ENCODE measurements at places on chromosomes 7 and 10.
A peak's percentile ranks its signal among the peaks of the same experiment; 100 is the strongest.

- DNase-seq, result no peak
Measured at GRCh38 chr10:110959379-110960332, 40.3 kb downstream of the SHOC2 start.

DNA sequence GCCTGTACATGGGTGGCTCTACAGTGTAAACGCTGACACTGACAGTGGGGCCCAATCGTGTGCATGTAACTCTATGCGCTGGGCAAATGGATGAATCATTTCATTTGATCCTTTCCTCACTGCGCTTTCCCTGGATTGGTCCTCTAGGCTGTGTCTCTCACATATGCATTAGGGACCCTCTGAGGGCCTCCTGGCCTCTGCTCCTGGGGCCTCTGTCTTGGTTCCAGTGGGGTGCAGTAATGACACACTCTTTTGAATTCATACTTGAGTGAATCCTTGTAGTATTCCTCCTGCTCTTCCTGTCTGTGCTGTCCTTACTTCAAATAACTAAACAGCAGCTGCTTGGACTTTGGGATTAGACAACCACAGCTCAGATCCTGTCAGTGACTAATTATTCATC, 176.5 kb upstream of the ADO start:
- DNase-seq, result no peak

- DNase-seq, result no peak
Measured at GRCh38 chr7:140446467-140446866, 32.8 kb downstream of the MKRN1 start.

- DNase-seq, result no peak
Measured at GRCh38 chr7:76206633-76207032, 4.9 kb downstream of the SRRM3 start.

DNA sequence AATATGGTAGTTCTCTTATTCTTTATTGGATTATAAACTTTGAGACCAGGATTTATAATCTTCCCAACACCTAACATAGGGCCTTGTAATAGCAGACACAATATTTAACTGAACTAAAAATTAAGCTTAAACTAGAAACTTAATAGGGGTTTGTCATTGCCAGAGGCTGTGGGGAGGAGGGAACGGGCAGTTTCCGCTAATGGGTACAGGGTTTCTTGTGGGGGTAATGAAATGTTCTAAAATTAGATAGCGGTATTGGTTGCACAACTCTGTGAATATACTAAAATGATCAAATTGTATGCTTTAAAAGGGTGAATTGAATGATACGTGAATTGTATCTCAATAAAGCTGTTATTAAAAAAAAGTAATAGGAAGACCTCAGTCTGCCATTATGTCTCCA, 45.4 kb downstream of the NT5C2 start:
- no peak for DNase-seq

GRCh38 chr7:44189286-44189992, at the start of gene GCK:
Gene GCK, minus strand, starts transcription at chr7:44189439. Its CDS starts 486 bp downstream, at chr7:44188953.
- DNase-seq, result no peak

DNA sequence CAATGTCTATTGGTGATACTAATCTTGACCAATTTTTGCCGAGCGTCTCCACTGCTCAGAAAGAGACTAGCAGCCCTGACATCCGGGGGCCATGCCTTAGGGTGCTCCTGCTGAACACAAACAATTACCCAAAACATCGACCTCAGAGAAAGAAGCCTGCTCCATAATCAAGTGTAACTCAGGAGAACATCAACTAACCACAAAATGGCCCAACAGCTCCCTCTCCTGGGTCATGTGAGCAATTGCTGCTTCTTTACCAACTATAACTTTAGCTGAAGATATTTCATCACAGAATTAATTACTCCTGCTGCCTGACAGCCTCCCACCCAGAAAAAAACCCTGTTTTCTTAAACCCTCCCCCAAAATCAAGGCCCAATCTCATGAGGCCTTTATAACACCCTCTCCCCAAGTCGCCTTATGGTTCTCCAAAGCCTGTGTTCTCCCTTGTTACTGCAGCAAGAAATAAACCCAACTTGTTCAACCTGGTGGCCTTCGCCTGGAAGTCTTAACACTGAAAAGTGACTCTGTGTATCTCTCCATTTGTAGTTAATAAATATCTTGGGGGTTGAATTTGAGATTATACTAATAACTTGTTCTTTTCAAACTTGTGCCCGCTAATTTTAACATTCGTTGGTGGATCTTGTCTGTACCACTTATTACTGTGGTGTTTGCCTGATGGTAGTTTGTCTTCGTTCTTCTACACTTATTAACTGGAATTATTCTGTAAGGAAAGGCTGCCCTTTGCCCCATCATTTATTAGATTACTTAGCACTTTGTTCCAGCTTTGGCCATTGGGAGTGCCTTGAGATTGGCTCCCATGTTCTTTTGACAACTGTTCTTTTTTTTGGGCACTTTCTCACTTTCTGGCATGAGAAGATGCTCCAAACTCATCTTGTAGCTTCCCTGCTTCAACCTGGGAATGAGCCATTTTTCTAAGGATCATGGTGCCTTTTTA, 21.2 kb upstream of the RAMP3 start:
- DNase-seq, result peak; percentile 92

DNA sequence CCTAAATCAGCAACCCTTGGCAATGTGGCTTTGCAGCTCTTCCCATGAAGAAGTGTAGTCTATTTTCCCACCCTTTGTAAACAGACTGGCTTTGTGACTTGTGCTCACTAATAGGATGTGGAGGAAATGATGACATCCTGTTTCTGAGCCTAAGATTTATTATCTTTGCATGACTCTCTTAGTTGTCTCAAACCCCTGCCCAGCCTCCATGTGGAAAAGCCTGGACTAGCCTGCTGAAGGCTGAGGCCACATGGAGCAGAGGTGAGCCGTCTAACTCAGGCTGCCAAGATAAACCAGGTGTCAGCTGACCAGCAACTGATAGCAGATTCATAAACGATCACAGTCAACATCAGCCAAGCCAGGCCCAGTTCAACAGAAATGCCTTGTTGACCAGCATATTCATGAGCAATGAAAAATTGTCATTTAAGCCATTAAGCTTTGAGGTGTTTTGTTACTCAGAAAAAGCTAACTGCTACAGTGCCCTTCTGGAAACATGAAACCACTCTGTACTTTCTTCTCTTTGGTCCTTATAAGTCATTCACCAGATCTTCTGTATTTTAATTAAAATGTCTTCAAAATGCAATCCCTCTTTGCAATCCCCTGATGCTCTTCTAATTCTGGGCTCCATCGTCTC, 586.3 kb upstream of the ANKRD30A start:
- DNase-seq, result no peak

DNA sequence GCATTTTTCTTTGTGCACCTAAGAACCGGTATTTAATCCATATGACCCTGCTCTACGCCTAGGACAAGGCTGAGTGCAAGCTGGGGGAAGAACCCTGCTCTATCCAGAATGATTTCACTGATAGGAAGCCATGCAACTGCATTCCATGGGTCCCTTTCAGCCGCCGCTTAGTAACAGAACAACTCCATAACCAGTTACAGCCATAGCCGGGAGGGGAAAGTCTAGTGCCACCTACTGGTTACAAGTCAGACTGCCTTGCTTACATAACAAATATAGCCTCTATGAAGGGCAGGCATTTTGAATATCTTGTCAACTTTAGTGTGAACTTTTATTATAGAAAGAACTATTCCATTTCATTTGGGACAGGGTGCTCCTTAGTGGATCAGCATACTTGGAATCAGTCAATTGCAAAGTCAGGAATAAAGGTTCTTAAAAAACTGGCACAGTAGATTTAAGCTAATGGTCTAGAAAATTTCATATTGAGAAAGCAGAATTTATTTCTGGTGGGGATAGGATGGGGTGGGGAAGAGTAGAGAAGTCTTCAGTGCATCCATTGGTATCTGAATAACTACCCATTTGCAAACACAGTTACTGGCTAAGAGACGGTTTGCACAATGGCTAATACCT, 521.7 kb downstream of the ADRA2A start:
- peak; percentile 74 for DNase-seq

GRCh38 chr7:1395211-1396070, 63.8 kb downstream of the MICALL2 start:
- DNase-seq, result no peak

DNA sequence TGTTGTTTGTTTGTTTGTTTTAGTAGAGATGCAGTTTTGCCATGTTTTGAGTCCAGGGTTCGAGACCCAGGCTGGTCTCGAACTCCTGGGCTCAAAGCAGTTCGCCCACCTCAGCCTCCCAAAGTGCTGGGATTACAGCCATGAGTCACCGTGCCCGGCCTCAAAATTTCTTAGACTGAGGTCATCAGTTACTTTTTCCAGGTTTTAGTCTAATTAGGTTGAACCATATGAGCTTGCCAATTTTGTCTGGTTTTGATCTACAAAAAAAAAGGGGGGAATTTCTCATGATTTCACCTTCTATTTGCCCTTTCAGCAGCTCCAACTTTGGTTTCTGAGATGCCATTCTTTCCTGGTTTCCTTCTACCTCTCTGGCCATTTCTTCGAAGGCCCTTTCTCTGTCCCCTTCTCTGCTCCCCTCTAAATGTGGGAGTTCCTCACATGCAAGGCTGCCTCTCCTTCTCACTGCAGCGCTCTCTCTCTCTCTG, 5.5 kb downstream of the CUEDC2 start:
- DNase-seq, result no peak

GRCh38 chr10:23094786-23095403, 484 bp upstream of the MSRB2 start:
- no peak for DNase-seq

DNA sequence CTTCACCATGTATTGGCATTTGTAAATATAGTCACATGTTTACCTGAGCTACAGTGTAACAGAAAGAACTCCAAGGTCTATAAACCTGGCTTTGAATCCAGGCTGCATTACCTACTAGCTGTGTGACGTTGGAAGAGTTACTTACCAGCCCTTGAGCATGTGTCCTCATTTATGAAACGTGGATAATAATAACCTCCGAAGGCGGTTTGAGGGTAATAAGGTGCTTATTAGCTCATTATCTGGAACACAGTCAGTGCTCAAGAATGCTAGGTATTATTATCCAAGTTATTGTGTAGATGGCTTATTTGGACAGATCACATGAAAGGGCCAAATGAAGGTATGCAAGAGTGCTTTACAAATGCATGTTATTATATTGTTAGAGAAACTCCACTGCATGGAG, 64.9 kb downstream of the SEC23IP start:
- DNase-seq, result no peak

DNA sequence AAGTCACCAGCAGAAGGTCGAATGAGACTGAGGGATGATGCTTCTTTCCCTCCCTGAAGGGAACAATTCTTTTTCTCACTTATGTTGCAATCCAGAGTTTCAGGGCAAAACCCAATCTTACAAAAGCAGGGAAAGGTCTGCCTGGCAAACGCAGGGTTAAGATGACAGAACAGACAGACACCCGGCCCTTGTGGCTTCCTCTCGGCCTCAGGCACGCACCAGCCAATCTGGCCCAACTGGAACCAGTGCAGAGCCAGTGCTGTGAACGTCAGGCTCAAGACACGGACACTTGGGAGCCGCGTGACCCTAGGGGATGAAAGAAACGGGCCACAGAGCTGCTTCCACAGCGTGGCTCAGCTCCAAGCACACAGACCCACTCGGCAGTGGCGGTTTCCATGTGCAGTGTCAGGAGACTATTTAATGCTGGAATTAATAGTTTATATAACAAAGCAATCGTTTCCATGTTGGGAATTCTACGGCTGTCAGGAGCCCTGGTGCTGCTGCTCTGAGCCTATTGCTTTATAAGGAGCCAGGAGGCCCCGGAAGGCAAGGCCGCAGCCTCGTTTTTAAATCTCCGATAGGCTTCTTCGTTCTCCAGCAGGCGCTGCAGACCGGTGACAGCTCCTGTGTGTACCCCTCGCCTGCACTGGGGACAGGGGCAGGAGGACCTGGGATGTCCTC, 198.4 kb downstream of the DIP2C start:
- DNase-seq, result no peak

DNA sequence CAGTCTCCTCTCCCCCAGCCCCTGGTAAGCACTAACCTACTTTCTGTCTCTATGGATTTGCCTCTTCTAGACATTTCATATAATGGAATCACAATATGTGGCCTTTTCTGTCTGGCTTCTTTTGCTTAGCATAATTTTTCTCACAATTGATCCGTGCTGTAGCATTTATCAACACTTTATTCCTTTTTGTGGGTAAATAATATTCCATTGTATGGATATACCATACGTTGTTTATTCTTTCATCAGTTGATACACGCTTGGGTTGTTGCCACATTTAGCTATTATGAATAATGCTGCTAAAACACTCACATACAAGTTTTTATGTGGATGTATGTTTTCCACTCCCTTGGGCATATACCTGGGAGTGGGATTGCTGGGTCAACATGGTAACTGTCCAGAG, 25.8 kb downstream of the MCM10 start:
- DNase-seq, result no peak

- no peak for DNase-seq
Measured at GRCh38 chr10:3750006-3750816, 34.8 kb downstream of the KLF6 start.

GRCh38 chr7:26279405-26279804, 12.3 kb upstream of the SNX10 start:
- DNase-seq, result peak; percentile 42

GRCh38 chr7:152459724-152460251, 24.0 kb upstream of the KMT2C start:
- DNase-seq, result peak; percentile 89

DNA sequence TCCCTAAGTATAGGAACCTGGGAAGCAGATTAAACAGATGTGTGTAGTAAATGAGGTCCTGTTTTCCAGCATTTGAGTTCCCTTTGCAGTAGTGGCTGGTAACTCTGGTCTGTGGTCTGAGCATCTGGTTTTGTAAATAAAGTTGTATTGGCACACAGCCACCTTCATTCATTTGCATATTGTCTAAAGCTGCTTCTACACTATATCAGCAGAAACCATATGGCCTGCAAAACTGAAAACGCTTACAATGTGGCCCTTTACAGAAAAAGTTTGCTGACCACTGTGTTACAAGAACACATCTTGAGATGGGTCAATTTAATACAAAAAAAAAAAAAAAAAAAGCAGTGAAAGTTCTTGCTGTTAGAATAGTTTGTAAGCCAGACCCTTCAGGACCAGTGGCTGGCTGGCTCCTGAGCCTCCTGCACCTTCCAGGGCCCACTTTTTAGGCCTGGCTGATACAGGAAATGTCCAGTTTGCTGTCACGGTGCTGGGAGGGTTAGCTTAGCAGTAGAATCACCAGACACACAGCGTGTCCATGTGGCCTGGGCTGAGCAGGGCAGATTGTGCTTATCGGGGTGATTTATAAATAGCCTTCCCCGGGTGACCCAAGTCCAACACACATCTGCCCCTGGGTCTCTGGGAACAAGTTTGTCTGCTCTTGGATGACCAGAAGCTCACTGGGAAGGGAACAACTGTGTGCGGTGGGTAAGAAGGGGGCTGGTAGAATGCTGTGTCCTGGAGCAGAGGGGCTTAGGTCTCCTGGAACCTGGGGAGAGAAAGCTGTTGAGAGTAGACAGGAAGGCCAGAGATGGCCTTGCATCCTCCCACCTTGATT, 1.4 kb downstream of the C10orf71 start:
- peak; percentile 64 for DNase-seq

- peak; percentile 88 for DNase-seq
Measured at GRCh38 chr7:140810830-140811556, 113.7 kb downstream of the BRAF start.
